ENCODE measurements at places on chromosomes 11 and 22.

DNA sequence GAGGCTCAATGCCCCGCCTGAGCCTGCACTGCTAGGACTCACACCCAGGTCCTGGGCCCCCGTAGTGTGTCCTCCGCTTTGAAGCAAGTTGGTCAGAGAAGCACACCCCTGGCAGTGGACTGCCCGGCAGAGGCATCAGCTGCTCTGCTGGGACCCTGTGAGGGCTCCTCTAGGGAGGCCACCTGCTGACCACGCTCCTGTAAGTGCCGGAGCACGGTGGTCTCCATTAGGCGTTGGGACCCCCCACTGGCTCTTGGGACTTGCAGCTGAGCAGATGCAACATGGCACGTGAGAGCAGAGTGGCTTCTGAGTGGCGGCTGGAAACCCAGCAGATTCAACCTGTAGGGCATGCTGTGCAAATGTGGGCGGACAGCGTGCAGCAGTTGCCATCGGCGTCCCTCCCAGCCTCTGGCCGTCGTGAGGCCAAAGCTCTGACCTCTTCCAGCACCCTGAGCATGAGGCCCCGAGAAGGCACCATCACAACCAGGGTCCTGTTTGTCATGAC lies 16.9 kb downstream of the MRGPRG start:
- DNase-seq = no peak

GRCh38 chr11:46555267-46556054 lies 38.4 kb downstream of the AMBRA1 start:
- DNase-seq = peak; percentile 62

- DNase-seq = no peak
Observed at GRCh38 chr22:38124236-38124974, 13.9 kb upstream of the BAIAP2L2 start.

GRCh38 chr11:15179167-15179566 lies 64.4 kb downstream of the INSC start:
- no peak for DNase-seq

DNA sequence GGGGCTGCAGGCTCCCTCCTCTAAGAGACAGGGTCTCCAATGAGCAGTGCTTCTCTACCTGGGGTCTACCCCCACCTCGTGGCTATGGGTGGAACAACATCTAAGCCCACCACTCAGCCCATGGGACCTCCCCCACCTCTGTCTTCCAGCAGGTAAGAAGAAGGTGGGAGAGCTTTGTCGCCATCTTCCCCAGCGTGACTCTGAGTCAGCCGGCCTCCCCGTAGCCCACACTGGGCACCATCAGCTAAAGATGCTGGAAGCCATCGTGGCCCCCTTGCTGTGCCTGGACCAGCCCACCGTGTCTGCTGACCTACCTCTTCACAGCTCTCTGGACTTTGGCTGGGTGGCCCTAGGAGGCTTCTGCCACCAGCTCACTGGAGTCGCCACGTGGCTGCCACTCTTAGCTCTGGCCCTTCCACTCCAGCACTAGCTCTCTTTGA lies 944 bp downstream of the C11orf86 start:
- DNase-seq = no peak

DNA sequence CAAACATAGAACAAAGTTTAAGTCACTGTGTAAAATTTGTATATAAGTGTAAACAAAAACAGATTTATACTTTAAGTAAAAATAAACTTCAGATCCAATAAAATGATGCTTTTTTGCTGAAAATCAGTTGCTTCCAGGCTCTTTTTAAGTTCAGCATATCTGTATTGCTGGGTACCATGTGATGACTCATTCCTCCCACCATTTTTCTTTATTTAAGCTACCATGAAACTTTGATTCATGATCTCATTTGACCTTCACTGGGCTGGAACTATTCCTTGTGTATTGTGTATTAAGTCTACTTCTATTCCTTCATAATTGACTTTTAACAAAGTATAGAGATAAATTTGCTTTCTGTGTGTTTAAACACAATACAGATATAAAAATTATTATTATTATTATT lies 46.3 kb upstream of the RRM1 start:
- DNase-seq = no peak

DNA sequence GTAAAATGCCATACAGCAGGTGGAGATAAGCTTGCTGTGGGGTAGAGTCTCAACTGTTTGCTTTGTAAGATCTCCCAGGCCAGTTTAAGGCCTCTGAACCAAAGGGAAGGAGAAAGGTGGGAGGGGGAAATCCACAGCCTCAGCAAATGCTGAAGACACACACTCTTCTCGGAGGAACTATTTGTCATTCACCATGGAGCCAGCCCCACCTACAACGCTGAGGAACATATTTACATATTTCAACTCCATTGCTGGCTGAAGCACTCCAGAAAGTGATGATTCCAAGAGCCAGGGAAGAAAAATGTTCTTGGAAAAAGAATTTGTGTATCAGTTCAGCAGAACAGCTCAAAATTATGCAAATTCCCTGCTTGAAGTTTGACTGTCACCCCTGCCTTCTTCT lies 6.5 kb downstream of the TENM4 start:
- no peak for DNase-seq

Measured in CD4-positive, alpha-beta T cell treated with Interleukin-15 for 4 hours (primary cell).